Substantia nigra (tissue), 51 donors: ENCODE measurements at places on chromosomes 12 and 14.

DNA sequence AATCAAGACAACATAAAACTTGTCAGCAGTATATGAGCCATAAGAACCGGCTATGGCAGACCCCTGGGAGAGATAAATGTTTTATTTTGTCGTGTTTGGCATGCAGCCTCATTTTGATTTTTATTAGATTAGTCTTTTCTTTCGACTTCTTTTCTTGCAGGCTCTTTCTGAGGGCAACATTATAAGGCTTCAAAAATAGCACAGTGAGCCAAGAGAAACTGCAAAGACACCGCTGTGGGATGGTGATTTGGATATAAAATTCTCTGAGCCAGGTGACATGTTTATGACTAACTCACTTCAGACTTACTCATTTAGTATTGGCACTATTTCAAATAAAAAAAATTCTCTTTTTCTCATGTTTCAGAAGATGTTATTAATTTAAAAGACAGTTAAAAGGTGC lies 96.8 kb upstream of the PKP2 start:
- DNase-seq, result no peak

- no peak for DNase-seq
These were observed 41.5 kb downstream of the BCL11B start for GRCh38 chr14:99230208-99231151.

DNA sequence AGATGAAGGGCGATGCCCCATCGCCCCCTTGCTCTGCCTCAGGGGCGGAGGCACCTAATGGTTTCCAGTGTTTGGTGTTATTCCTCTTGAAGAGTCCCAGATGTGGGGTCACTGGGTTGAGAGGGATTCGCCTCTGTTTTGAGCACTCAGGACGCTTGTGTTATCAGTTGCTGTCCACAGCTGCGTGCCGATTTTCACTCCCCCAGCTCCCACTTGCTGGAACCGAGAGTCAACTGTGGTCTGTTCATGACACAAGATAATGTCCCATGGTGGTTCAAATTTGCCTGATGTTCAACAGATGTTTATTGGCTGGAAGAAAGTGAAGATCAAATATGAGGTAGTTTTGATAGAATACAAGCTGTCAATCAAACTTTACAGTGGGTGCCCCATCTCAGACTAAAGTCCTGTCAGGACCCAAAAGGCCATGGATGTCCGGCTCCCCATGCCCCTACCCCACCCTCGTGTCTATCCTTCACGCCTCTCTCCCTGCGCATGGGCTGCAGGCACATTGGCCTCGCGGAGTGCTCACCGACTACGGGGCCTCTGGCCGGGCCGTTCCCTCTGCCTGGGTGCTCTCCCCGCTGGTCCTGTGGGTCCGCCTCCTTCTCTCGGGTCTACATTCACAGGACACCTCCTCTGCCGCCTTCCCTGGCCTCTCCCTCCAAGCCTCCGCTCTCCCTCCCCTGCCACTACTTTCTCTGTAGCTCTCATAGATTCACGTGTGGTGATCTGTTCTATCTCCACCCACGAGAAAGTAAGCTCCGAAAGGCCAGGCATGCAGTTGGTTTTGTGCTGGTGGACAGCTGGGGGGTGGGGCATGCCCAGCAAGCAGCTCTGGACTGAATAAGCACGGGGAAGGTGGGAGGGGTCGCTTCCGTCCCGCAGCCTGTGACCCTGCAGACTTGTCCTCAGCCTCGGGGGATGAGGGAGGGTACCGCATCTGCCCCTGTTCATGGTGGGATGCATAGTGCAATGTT lies 6.8 kb upstream of the TRAF3 start:
- no peak for DNase-seq

DNA sequence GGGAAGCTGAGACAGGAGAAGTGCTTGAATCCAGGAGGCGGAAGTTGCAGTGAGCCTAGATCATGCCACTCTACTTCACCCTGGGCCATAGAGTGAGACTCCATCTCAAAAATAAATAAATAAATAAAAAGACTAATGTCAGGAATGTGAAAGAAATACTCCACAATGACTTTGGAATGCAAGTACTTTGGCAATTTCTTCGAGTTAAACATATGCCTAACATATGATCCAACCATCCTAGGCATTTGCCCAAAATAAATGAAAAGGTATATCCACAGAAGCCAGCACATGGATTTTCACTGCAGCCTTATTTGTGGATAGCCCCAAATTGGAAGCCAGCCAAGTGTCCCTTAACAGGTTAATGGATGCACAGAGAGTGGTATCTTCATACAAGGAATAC lies 357.9 kb upstream of the TMEM132C start:
- DNase-seq, result no peak

DNA sequence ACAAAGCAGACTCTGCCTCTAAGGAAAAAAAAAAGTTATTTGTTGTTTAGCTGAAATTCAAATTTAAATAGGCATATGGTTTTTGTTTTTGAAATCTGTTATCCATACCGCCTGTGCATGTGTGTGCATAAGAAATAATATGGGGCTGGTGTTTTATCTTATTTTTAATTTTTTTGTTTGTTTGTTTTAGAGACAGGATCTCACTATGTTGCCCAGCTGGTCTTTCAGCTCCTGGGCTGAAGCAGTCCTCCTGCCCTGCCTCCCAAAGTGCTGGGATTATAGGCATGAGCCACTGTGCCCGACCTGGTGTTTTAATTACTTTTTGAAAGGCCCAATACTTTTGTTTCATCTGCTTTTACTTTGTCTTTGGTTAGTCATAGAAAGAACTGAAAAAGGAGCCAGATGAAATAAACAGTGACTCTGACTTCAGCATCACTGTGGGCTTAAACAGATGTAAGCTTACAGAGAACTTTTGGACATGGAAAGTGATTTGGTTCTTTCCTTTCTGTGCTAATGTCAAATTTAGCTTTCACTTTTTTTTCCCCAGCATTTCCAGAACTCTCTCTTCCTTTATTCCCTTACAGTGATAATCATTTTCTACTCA lies 37.2 kb downstream of the SUPT16H start:
- DNase-seq, result no peak

DNA sequence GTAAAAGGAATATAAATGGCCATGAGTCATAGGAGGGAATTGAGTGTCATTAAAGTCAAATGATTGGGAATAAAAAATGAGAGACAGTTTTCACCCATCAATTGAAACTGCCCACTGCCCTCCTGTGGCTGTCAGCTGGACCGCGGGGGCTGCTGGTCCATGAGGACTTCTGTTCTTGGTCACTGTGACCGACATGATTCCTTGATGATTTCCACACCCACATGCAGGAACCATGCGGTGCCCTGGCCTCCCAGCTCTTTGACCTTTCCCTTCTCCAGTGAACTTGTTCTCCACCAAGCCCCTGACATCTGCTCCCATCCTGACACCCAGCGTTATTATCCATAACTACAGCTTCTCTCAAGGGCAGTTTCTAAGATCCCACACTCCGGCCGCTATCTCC lies 48.4 kb downstream of the C12orf75 start:
- no peak for DNase-seq

GRCh38 chr12:4041187-4041885 lies 168.1 kb upstream of the PARP11 start:
- no peak for DNase-seq

- peak; percentile 12 for DNase-seq
These were observed 193.3 kb downstream of the ANO4 start for GRCh38 chr12:100987552-100988521.

DNA sequence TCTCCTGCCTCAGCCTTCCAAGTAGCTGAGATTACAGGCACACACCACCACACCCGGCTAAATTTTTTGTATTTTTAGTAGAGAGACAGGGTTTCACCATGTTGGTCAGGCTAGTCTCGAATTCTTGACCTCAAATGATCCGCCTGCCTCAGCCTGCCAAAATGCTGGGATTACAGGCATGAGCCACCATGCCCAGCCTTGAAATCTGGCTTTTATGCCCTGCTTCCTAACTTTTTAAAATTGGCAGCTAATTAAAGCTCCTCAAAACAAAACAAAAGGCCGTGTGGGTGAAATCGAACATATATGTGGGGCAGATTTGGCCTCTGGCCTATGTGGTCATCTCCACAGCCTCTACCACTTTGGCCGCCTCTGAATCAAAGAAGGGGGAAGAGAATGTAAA lies 37.9 kb downstream of the KCTD10 start:
- DNase-seq, result no peak

DNA sequence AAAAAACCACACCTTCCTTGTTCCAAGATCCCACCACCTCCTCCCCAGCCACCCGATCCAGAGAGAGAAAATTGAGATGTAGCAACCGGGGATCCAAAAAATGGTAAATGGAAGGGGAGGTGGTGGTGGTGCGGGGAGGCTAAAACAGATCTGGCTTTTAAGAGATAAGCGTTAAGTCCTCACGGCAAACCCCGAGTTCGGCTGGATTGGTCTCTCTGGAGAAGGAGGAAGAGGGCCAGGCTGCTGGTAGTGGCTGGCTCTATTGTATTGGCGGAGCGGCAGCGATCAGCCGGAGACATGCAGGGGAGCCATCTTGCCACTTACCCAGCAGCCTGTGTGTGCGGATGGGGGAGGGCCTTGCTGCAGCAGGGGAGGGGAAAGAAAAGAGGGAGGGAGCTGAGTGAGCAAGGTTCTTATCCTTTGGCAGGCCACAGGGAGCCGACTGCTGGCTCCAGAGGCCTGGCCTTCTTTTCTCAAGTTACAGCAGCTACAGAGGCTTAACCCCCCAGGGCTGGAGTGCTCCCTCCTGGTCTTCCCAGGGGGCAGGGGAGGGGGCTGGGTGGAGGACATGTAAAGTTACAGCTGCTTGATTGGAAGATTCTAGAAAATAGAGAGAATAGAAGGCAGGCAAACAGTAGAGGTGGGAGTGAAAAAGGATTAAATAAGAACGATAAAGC lies 14.1 kb upstream of the CDH24 start:
- DNase-seq, result no peak

- peak; percentile 44 for DNase-seq
These were observed 523 bp downstream of the WSB2 start for GRCh38 chr12:118060301-118061010.

GRCh38 chr14:100832311-100832960 lies 6.5 kb downstream of the MEG3 start:
- DNase-seq, result no peak

GRCh38 chr14:20516921-20517320 lies 11.6 kb downstream of the RNASE10 start:
- DNase-seq, result no peak

DNA sequence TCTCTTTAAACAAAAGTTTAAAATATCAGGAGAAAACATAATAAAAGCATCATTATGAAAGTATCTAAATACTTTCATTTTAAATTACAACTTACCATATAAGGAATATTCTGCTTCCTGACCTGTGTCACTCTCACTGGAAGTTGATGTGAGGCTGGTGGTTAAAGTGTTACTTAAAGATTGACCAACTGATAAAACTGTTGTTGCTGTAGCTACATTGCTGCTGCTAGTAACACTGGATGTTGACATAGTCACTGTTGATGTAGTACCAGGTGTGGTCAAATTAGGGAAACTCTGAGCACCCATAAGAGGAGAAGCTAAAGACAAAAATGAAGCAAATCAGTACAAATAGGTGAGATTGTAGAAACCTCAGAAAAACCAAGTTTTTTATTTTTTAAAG lies 79.9 kb downstream of the HECTD1 start:
- DNase-seq, result no peak

DNA sequence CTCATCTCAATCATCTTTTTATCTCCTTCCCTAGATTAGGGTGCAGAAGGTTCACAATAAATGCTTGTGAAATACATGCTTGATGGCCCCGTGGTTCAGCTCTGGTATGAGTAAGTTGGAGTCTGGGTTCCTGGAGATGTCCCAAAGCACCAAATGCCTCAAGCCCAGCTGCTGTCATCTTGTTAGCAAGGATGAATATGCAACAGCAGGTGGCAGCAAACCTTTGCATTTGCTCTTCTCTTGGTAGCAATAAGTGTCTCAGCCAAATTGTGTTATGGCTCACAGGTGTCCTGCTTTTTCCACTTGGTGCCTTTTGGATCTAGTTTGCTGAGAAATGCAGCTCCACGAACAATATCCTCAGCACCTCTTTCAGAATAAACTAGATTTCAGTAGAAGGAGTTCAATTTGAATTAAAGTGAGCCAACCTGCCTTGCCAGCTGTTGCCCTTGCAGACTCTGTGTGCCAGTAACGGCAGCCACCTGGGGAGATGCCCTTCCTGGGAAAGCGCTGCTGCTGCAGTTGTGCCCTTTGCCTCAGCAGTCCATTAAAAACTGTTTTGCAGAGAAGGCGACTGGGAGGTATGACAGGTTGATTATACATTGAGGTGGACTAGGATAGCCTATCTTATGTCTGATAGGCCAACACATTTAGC lies 417.3 kb downstream of the SNAPC1 start:
- no peak for DNase-seq

DNA sequence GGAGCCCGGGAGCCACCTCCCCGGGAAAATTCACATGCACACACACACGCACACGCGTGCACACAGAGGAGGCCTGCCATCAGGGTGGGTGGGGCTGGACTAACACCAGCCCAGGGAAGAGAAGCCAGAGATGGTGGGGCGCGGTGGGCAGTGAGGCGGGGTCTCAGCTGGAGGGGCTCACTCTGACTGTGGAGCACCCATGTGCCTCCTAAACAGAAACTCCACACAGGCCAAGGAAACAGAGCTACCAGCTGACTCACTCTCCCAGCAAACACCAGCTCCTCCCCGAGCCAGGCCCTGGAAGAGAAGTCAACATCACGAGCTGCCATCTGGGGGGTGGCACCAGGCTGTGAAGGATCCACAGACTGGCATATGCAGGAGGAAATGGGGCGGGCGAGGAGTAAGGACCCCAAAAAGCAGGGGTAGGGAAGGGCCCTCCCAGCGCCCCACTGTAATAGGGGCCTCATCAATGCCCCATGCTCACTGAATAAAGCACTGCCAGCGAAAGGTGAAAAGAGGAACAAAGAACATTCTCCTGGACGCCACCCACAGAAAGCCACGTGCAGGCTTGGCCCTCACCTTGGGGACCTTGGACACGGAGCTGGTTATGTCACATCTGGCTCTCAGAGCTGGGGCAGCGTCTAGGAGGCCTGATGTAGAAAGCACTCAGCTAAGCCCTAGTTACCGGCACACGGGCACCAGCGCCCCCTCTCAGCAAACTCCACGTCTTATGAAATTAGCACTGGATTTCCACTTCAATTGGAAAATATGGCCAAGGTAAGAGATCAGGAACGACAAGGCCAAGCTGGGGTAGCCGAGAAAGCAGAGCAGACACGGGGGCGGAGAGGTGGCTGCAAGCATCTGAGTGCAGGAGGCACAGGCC lies 8.4 kb upstream of the INF2 start:
- peak; percentile 78 for DNase-seq

GRCh38 chr14:89357655-89358297 lies 59.3 kb downstream of the FOXN3 start:
- DNase-seq, result no peak

GRCh38 chr14:96145116-96145864 lies 59.3 kb upstream of the BDKRB2 start:
- DNase-seq, result no peak

GRCh38 chr12:125684968-125685790 lies 619.9 kb downstream of the AACS start:
- DNase-seq, result no peak

- DNase-seq, result no peak
These were observed 200.3 kb upstream of the DIO3 start for GRCh38 chr14:101361044-101361443.

GRCh38 chr14:90616313-90616712 lies 199.9 kb downstream of the TTC7B start:
- DNase-seq, result no peak

DNA sequence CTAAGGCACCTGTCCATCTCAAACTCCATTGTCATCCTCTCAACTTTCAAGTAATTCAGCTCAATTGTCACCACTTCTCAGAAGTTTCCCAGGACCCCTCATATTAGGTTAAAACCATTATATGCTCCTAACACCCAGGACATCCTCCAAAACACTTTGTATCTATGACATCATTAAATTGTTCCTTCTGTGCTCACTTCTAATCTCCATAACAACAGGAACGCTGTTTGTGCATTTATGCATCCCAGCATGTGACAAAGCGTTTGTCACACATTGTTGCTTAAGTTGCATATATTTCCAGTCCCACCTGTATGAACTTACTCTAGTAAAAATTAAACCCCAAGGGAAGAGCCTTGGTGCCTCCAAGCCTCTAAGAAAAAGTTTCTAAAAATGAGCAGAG lies 133.9 kb downstream of the TBX5 start:
- no peak for DNase-seq
